ENCODE measurements at places on chromosomes 12 and 14. TPM values are rescaled to one million over a fixed set of nuclear protein-coding genes. Genes with fewer than 3 reads are reported as not detected.

GRCh38 chr12:14896521-14897169 lies 11.0 kb upstream of the MGP start:
- DNase-seq = peak; percentile 84

DNA sequence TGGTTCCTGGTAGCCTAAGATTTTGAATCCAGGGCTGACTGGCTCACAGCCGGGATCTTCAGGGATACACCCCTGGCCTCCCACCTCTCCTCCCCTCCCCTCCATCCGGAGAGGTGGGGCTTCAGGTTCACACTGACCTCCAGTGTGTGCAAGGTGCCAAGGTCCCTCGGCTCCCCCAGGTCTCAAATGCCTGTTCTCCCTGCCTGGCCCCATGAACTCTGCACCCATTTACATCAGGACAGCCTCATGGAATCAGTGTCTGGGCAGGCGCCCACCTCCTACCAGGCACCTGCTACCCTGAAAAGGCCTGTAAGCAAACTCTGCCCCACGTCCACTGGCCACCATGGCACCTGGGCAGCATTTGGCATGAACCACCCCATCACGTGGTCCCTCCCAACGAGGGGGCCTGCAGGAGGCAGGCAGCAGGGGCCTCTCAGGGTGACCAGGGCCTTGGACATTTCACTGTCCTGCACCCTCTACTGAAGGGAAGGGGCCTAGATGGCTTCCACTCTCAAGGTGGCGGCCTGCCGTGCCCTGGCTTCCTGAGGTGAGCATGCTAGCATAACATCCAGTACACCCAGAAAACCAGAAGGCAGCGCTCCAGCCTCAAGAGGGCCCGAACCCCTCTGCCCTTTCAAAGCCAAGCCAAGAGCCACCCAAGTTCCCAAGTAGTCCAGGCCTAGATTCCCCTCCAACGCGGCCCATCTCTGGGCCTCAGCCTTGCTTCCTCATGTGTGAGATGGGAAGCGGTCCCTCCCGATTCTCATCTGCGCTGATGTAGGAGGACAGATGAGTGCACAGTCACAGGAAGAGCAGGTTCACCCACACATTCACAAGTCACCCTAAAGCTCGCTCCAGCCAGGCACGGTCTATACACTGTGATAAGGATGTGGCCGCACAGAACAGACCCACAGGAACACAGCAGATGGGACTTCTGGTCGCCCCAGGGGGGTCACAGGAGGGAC lies 37.3 kb downstream of the CCDC85C start:
- DNase-seq = no peak

- no peak for DNase-seq
Observed at GRCh38 chr14:86038387-86039042, 508.6 kb downstream of the FLRT2 start.

- DNase-seq = no peak
Observed at GRCh38 chr12:76402259-76402658, 54.0 kb upstream of the BBS10 start.

GRCh38 chr12:52438305-52439301 lies 4.4 kb upstream of the KRT75 start:
- no peak for DNase-seq

DNA sequence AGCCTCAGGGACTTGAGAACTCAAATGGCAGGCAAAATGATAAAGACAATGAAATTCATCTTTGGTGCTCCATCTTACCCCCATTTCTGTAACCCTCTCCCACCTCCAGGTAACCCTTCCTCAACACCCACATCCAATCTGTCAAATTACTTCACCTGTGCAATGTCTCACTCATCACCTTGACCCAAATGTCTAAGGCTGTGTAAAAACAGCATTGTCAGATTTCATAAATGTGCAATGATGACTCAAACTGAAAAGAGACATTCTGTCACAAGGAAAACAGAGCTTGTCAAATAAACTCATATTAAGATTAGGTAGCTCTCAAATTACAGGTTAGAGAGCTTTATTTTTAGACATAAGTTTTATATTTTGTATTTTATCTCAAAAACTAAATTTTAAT lies 19.9 kb upstream of the COCH start:
- no peak for DNase-seq

DNA sequence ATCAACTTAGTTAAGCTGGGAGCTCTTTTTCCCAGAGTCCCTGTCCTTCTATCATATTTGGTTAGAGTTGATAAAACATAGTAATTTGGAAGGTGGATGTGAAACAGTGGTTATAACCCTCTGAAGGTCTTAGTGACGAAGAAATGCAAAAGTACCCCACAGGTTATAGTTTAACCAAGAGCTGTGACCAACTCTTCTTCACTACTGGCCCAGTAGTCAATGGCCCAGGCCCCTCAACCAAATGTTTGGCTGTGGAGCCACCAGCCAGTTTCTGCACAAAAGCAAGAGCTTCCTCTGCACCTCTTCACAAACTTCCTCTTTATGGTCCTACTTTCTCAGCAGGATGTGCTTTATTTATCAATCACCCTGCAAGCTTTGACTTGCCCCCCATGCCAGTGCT lies 132.6 kb downstream of the BMP4 start:
- no peak for DNase-seq

GRCh38 chr12:123845881-123846280 lies 83.8 kb downstream of the DNAH10 start:
- DNase-seq = no peak

DNA sequence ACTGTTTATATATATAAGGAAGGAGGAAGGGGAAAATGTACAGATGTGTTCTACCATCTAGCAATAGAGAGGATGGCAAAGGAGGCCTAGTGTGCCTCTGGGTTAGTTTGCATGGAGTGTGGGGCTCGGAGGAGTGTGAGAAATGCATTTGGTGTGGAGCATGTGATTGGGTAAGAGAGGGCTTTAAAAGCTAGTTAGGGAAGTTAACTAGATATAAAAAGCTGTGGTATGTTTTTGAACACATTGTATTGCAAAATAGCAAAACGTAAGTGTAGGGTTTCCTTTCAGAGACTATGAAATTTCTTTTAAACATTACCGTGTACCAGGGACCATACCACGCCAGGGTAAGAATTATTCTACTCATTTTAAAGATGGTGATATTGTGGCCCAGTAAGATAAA lies 53.3 kb upstream of the STXBP6 start:
- no peak for DNase-seq

GRCh38 chr14:53528185-53528671 lies 375.1 kb upstream of the DDHD1 start:
- no peak for DNase-seq

Gene FAM186B
- total RNA-seq = not detected

Gene CCDC197
- total RNA-seq = not detected

Gene MYH6
- total RNA-seq = not detected

Gene OAS2
- not detected for total RNA-seq

Gene AHNAK2
- 17.0 TPM for total RNA-seq

Gene FGF6
- not detected for total RNA-seq

Gene KRT71
- total RNA-seq = not detected

All from G401 (cell line).